Activated T-helper 17 cell treated with anti-CD3 and anti-CD28 coated beads, Interleukin-2, amount 50 U/mL, for 72 hours (primary cell): ENCODE measurements at places on chromosomes 3 and 15. TPM values are rescaled to one million over a fixed set of nuclear protein-coding genes. Genes with fewer than 3 reads are reported as not detected.

GRCh38 chr15:78663703-78664102 lies 22.7 kb upstream of the CHRNB4 start:
- no peak for ATAC-seq

DNA sequence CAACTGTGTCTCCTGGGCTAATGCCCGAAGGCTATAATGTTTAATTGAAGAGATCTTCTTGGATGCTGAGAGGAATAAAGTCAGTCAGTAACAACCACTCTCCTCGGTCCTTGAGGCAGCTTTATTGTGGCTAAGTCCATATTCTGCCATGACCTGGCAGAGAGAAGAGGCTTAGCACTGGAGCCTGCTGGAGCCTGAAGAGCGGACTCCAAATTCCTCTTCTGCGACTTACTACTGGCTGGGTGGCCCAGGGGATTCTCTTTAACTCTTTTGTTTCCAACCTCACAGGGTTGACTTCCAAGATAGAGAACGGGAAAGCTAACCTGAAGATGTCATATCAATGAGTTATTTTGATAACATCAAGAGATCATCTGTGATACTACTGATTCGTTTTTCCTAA lies 71.1 kb downstream of the MYO1E start:
- ATAC-seq, result no peak

- no peak for ATAC-seq
These were observed 919 bp downstream of the IDH2 start for GRCh38 chr15:90101130-90101968.

DNA sequence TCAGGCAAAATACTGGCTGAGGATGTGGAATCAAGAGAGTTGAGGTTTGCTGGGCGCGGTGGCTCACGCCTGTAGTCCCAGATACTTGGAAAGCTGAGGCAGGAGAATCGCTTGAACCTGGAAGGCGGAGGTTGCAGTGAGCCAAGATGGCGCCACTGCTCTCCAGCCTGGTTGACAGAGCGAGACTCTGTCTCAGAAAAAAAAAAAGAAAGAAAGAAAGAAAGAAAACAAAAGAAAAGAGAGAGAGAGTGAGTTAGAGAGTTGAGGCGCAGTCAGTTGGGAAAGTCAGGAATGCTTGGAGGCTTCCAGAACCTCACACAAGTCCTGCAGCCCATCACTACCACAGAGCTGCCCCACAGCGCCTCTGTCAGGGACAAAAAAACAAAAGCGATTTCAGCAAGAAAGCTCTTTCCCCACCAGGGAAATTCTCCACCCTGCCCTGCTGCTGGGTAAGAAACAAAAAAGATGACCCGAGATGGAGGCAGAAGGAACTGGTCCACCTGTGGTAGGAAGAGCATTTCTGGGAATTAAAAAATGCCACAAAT lies 13.8 kb downstream of the HDC start:
- ATAC-seq, result no peak

DNA sequence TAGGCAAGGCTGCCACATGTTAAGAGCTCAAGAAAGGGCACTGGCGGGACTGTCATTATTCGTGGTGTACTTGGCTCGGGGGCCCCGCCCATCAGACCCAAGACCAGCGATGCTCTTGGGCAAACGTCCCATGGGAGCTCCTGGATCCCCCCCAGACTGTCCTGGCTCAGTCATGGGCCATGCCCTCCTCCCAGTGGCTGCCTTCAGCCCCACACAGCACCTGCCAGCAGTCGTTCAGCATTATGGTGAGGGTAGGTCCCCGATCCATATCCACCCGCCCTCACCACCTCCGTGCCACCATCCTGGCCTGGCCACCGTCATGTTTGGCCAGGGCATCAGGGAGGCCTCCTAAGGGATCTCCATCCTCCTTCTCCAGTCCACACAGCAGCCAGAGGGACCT lies 51.4 kb upstream of the IQSEC1 start:
- ATAC-seq, result no peak

DNA sequence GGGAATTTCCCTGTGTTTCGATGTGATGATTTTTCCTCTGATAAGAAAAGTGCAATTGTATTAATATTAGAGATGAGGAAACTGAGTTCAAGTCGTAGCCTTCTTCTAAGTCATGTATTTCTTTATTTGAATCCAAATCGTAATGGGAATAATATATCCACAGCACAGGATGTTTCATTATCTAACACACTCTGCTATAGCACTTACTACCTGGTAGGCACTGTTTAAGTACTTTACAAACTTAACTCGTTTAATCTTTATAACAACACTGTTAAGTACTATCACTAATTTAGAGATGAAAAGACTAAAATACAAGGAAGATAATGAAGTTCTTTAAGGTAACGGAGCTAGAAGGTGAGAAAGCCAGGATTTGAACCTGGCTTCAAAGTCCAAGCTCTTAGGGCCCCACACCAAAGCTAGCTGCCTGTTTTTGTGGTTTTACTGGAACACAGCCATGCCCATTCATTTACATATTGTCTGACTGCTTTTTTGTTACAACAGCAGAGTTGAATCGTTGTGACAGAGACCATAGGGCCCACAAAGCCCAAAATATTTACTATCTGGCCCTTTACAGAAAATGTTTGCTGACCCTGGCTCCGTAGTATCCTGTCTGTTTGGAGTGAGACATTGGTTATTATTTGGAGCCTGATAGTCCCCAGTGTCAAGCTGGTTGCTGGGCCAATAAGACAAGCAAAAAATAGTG lies 9.6 kb upstream of the ATP13A3 start:
- ATAC-seq, result peak; percentile 37

DNA sequence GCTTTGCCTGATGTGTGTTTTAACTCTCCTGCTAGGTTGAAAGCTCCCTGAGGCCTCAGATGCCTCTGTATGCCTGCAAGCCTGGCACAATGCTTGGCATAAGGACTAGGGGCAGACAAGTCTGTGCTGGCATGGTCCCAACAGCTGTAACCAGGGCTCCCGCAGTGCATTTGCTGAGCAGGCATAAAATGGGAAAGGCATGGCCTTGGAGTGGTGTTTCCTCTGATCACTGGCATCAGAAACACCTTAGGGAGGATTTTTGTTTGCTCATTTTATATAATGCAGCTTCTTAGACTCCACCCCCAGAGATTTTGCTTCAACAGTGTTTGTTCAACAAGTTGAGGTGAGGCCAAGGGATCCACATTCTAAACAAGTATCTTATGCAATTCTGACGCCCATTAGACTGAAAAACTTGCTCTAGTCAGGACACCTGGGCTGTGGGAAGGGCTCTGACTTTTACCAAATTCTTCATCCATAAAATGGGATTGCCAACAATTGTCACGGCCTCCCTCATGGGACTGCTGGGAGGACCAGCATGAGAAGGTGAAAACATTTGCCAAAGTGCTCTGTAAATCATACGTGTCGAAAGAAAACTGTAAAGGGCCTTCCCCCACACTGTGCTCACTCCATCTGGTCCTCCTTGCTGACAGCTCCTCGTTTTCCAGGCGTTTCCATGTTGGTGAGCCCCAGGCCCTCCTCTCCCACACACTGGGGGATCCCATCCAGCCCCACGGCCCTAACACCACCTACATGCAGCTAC lies 43.1 kb downstream of the STARD5 start:
- ATAC-seq, result no peak

- ATAC-seq, result no peak
These were observed 214.1 kb upstream of the CTNNB1 start for GRCh38 chr3:40985195-40985594.

GRCh38 chr15:40739854-40740253 lies 15.2 kb downstream of the RMDN3 start:
- ATAC-seq, result no peak

- ATAC-seq, result no peak
These were observed 89.6 kb downstream of the TM4SF4 start for GRCh38 chr3:149564079-149564478.

DNA sequence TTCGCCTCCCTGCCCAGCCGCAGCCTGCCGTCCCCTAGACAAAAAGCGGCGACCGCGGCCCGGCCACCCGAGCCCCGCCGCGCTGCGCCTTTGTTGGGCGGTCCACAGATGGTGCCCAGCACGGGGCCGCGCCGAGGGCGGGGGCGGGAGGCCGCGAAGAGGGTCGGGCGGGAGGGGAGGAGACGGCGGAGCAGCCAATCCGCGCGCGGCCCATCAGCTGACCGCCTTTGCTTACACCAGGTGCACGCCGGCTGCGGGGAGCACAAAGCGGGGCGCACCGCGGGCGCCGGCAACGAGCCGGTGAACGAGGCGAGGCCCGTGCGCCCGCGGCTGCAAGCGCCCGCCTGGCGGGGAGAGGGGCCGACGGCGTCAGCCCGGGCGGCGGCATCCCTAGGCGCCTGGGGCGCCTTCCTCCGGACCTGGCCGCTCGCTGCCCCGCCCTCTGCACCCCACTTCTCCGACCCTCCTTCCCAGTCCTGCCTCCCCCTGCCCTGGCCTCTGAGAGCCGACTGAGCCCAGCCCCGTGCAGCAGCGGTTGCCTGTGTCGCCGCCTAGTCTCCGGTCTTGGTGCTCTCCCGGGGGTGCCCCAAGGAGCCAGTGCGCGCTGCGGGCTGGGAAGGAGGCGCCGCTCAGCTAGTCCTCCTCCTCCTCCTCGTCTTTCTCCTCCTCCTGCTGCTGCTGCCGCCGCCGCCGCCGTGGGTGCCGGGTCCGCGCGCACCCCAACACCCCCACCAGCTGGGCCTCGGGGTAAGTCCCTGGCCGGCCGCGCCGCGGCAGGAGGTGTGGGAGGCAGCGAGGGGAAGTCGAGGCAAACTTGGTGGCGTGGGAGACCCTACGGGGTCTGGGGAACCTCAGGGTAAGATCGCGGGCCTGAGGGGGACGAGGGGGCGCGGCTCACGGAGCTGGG lies at the start of gene LRRN1:
Gene LRRN1, plus strand, starts transcription at position 259 of the 907 bp plus-strand sequence. CDS start 45,211 bp downstream, outside the sequence.
- peak; percentile 26 for ATAC-seq

GRCh38 chr15:80404057-80404760 lies at the start of gene ARNT2:
TSS of gene ARNT2 (plus strand) at chr15:80404382. CDS start at chr15:80404516, 134 bp downstream.
- ATAC-seq, result peak; percentile 18

GRCh38 chr15:88970232-88970631 lies 57.1 kb upstream of the MFGE8 start:
- ATAC-seq, result peak; percentile 23

- peak; percentile 3 for ATAC-seq
These were observed 507 bp downstream of the SLC12A6 start for GRCh38 chr15:34336991-34337556.

DNA sequence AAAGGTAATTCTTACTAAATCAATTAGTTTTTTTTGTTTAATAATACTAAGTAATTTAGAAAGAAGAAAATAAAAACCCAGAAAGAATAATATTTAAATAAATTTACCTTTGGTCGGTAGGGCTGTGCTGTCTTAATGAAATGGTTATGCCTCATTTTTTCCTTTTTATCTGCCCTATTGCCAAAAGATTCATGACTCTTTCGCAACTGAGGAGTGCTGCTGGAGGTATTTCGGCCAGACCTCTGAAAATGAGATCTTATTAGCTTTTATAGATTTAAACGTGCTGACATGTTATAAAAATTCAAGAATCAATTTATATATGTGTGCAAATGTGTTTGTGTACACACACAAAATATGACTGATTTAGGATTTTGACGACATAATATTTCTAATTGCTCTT lies 67.1 kb upstream of the USP50 start:
- ATAC-seq, result no peak

DNA sequence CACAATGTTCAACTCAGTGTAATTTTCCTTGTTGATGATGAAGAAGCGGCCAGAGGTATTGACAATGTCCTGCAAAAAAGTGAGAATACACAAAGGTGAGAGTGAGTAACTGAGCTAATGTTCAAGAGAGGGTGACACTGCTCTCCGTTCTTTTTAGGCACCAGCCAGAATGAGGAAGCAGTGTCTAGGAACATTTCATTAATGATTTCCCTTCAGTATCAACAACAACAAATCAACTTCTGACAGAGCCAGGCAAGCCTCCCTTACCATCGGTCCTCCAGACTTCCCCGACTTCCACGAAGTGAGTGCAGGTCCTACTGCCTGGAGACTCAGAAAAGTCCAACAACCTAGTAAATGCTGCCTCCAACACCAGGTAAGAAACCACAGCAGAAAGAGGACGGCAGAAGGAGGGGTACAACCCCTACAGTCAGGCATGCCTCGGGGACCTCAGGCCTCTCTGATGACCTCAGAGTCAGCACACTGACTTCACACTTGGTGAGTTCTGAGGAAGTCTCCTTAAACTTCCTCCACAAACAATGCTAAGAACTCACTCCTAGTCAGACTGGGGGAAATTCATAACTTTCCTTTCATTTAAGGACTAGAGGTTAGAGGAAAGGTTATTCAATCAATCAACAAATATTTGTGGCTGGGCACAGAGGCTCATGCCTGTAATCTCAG lies 62.7 kb downstream of the NPTN start:
- peak; percentile 72 for ATAC-seq

DNA sequence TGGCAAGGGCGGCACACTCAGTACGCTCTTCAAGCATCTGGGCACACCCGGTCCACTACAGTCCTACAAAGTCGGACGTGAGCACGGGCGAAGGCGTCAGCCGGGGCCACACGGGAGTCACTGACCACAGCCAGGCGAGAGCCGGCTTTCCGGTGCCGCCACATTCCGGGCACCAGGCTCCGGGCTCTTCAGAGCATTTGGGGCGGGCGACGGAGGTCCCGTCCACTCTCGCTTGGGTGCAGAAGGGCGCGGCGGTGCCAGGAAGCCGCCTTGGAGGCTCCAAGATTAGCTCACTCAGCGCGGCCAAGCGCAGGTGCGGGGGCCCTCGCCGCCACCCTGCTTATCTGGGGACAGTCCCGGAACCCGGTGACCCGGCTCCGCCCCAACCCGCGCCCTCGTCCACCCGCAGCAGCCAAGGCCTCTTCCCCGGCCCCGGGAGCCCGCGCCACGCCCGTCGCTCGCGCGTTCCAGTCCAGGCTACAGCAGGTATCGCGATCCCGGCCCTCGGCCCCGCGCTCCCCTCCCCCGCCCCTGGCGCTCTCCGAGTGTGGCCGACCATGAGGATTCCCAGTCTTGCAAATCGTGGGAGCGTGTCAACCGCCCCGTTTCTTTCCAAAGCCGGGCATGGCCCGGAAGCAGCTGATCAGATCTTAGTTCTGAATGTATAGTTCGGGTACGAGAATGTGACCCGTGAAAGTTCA lies at the start of gene ADPRH:
Gene ADPRH, plus strand, starts transcription at position 127 of the 701 bp plus-strand sequence. CDS start 2,678 bp downstream, outside the sequence.
- peak; percentile 82 for ATAC-seq

Gene TJP1
- total RNA-seq, result not detected

Gene PAQR9
- not detected for total RNA-seq

Gene SLC22A13
- 0.99 TPM for total RNA-seq

Gene GRM2
- 0.73 TPM for total RNA-seq

Gene ADAMTS7
- total RNA-seq, result 4.4 TPM
